ENCODE measurements at places on chromosomes 6 and 20.

GRCh38 chr6:68728159-68728979 is 93.3 kb downstream of the ADGRB3 start:
- no peak for DNase-seq

- DNase-seq: peak; percentile 70
Observed at GRCh38 chr6:3977875-3978711, 100.8 kb downstream of the FAM217A start.

DNA sequence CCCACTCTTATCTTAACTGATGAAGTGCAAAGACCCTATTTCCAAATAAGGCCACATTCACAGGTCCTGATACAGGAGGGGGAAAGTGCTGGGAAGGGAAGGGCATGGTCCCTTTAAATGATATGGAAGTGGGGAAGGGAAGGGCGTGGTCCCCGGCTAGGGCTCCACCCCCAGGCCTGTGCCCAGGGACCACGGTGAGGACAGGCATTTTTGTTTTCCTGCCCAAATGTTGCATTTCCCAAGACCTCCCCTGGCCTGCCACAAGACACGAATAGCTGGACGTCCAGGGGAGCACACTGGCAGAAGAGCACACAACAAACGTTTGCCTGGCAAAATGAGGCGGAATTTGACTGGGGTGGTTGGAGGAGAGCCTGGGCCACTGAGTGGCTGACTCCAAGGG is 16.1 kb upstream of the HFE start:
- DNase-seq: no peak

DNA sequence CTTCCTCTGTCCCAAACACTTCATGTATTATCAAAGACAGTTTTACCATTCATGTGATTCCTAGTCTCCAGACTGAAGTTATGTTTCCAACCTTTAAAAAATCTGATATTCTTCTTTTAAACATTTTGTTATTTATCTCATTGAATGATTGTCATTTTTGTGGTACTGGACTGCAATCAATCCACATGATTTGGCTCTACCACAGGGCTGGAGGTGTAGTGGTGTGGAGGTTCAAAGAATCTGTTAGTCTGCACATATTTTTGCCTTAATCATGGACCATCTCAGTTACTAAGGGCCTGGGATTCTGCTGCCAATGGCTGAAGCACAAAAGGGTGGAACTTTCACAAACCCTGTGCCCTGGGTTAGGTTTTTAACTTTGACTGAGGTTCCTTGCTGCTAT is 164.1 kb upstream of the JAG1 start:
- no peak for DNase-seq

DNA sequence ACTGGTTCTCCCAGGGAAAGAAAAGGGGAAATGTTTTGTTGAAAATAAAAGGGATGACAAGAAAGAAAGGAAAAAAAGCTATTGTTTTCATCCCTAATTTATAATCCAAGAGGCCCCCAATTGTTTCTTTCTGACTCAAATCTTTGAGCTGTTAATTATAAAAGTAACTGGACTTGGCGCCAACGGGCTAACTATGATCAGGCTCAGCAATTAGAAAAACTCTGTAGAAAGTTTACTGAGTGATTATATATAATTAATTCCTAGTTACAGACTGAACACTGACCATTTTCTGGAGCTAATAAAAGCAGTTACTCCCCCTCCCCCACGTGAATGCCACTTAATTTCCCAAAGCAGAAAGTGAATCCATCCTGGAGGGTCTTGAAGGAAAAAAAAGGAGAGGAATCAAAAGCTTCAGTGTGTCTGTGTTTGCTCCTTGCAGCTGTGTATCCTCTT is 3.2 kb downstream of the ZMYND8 start:
- DNase-seq: no peak

GRCh38 chr6:105874835-105875626 is 211.1 kb upstream of the PRDM1 start:
- no peak for DNase-seq

GRCh38 chr6:113629975-113630737 is 227.0 kb upstream of the MARCKS start:
- no peak for DNase-seq

- DNase-seq: peak; percentile 68
Observed at GRCh38 chr6:31114970-31115849, 610 bp downstream of the PSORS1C1 start.

- DNase-seq: peak; percentile 65
Observed at GRCh38 chr6:158415666-158416065, 103.4 kb downstream of the TULP4 start.

DNA sequence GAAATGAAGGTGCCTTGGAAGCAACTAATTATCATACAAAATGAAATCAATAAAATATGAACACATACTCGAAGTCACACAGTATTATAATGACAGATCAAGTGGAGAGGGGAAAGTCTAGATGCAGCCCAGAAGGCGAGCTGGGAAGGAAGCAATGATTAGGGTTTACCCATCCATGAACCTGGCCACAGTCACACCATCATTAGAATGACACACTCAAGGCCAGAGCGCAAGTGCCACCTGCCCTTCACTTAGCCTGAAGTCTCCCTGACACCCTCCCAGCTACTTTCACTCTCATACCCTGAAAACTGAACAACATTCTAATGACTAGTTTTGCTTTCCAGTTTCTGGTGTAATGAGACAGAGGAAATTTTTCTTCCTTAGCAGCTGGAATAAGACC is 302.8 kb upstream of the JARID2 start:
- DNase-seq: no peak

GRCh38 chr20:24952376-24953208 is 3.5 kb downstream of the CST7 start:
- no peak for DNase-seq

- DNase-seq: no peak
Observed at GRCh38 chr20:50727792-50728485, 3.4 kb upstream of the PARD6B start.

- no peak for DNase-seq
Observed at GRCh38 chr6:14953836-14954235, 292.0 kb upstream of the JARID2 start.

- no peak for DNase-seq
Observed at GRCh38 chr6:118632359-118632758, 19.0 kb downstream of the CEP85L start.

GRCh38 chr6:127547215-127547614 is 28.1 kb upstream of the MTCL3 start:
- no peak for DNase-seq

DNA sequence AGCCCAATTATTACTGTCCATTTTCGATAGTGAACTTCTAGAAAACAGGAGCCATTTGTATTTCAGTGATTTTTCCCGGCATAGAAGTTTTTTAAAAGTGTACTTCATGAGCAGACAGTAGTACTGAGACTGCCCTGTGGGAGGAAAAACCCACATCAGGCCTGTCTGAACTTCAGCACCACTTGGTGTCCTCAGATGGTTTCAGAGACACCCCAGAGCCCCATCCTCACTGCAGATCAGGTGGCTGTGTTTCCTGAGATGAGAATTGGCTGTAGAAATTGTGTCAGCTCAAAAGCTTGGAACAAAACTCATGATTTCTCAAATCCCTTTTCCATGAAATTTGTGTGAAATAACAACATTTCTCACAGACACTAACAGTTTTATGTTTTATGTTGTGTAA is 110.0 kb upstream of the RIN2 start:
- DNase-seq: no peak

- DNase-seq: no peak
Observed at GRCh38 chr6:16228709-16229665, 9.4 kb upstream of the GMPR start.

GRCh38 chr6:168559574-168560098 is 118.7 kb downstream of the SMOC2 start:
- no peak for DNase-seq

- DNase-seq: no peak
Observed at GRCh38 chr6:232982-233640, 59.2 kb upstream of the DUSP22 start.

- no peak for DNase-seq
Observed at GRCh38 chr6:133259561-133259960, 18.4 kb downstream of the EYA4 start.

GRCh38 chr20:44646023-44646640 is 5.4 kb downstream of the ADA start:
- DNase-seq: peak; percentile 45

- no peak for DNase-seq
Observed at GRCh38 chr6:35729722-35730121, 7.1 kb upstream of the ARMC12 start.

DNA sequence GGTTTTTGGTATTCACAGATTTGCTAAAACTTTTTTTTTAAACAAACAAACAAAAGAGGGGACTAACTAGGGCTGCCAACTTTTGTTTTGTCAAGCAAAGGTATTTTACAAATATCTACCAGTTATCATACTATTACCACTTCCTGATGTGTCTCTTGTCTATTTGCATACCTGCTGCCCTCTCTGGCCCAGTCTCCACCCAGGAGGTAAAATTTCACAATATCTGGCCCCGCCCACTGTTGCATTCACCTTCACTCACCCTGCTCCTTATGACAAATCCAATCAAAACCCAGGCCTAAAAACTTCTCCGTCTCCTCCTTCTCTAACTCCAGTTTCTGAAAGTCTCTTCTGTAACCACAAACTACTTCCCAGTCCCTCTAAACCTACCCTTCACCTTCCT is 82.2 kb downstream of the TRERF1 start:
- DNase-seq: no peak

- no peak for DNase-seq
Observed at GRCh38 chr6:126531840-126532239, 191.9 kb downstream of the CENPW start.

- no peak for DNase-seq
Observed at GRCh38 chr6:144197919-144198318, 47.6 kb downstream of the STX11 start.

- no peak for DNase-seq
Observed at GRCh38 chr20:38115896-38116295, 49.2 kb downstream of the TGM2 start.

DNA sequence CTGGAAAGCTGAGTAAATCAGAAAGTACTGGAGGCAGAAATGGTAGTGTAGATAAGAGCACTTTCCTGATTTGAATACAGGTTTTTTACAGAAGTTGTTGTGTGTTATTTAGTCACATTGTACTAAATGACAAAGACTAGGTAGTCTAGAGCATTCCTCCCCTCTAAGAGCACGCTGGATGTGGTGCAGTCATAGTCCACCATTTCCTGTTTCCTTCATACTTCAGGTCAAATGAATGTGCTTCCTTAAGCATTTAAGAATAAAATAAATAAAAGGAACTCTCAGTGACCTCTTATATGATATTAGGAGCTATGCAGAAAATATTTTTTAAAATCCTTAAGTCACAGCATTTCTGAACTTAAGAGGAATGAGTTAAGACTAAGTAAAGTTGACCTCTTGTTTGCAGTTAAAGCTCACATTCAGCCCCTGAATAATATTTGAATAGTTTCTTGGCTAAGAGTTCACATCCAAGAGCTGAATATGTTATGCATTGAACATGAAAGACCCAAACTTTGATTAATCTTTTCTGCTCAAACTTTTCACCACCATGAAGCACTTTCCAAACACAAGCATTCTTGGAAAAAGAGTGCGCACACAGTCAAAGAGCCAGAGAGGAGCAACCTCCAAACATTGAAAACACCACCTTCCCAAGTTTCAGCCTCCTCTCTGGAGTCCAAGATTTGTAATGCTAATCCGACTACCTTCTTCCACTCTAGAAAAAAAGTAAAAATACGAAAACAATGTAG is 53.4 kb upstream of the TMEM30A start:
- peak; percentile 3 for DNase-seq

DNA sequence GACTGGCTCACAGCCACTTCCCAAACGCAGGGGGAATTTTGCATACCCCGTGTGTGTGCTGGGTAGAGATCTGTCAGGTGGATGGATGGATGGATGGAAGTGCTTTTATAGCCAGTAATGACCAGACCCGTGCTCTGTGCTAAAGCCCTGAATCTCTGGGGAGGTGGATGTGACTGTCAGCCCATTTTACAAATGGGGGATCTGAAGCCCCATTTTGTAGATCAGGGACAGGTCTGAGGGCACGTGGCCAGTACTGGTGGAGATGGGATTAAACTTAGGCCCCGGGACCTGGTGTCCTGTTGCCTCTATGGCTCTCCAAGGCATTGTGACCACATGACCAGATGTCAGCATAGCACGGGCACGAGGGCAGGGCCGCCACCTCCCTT is 38.2 kb upstream of the ZBP1 start:
- no peak for DNase-seq

DNA sequence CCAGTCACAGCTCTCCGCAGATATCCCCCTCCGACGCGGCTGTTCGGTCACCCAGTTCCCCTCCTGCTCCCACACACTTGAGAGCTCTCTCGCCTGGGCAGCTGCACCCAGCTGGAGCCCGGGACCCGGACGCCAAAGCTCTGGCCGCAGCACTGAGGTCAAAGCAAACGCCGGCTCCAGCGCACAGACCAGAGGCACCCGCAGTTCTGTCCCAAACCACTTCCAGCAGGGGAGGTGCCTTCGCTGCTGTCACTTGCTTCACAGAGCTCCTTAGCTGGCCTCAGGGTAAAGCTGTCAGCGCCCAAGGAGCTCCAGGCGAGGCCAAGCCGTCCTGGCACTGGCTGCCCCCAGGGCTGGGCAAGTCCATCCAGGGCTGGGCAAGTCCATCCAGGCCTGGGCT is 27.9 kb downstream of the SLC2A4RG start:
- DNase-seq: no peak

- DNase-seq: no peak
Observed at GRCh38 chr20:64099086-64099786, 8.1 kb downstream of the NPBWR2 start.

DNA sequence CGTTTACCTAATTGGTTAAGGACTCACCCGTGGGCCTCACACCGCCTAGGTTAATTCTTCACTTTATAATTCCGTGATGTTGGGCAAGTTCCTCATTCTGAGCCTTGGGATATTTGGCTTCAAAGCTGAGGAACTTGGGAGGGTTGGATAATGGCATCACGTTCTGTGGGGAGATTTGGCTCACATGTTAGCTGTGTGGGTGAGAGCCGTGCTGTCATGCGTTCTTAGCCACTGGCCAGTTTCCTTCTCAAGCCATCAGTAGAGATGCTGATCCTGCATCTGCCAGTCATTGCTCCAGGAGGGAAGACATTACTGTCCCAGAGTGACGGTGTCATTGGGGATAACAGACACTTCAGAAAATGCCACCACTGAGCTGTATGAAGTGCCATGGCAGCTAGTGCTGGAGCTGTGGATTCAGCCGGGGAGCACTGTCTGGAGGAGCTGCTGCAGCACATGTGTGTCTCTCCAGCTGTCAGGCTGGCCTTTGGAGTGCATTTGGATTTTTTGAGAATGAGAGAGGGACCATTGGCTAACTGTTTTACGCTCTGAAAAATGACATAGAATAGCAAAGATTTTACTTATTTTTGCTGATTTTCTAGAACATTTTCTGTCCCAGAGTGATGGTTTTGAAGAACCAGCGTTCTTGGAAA is 16.5 kb downstream of the IGF2R start:
- DNase-seq: no peak

GRCh38 chr6:100959280-100959679 is 78.2 kb upstream of the ASCC3 start:
- DNase-seq: no peak

GRCh38 chr6:4371207-4371921 is 236.0 kb upstream of the ECI2 start:
- DNase-seq: peak; percentile 91

DNA sequence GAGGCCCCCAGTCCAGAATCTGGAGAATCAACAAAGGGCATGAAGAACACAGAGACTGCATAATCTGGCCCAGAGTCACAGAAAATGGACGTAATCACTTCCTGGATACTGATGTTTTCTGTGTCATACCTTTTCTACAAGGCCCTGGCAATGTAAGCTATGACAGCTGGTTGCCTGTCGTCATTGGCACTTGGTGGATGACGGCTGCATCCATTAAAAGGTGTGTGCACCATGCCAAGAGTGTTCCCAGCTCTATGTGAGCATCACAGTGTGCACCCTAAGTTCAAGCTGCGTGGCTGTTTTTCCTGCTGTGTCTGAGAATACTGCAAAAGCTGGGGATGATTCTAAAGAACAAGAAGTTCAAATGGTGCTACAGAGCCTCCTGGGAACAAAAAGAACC is 275.2 kb upstream of the CNR1 start:
- no peak for DNase-seq
